CD4-positive, CD25-positive, alpha-beta regulatory T cell (primary cell): ENCODE measurements at places on chromosomes 12 and 14.

DNA sequence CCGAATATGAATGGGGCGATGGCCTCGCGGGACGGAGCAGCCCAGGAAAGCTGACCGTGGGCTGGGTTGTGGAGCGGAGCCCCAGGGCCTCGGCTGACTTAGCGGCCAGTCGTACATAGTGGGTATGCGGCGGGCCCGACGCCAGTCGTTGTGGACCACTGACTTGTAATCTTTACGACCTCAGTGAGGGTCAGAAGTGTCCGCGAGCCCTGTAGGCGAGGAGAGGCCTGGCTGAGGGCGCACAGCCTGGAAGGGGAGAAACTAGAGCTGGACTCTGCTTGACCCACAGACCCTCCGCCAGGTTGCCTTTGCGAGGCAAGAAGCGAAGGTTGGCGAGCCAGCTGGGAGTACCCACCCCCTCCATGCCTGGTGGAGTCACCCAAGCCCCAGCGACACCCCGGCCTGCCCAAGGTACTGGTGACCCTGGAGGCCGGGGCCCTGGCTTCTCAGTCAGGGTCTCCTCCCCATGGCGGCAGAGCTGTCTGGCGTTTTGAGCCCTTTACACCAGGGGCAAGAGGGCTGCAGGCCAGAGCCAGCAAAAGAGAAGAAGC is 15.6 kb upstream of the DYNC1H1 start:
- DNase-seq: no peak

DNA sequence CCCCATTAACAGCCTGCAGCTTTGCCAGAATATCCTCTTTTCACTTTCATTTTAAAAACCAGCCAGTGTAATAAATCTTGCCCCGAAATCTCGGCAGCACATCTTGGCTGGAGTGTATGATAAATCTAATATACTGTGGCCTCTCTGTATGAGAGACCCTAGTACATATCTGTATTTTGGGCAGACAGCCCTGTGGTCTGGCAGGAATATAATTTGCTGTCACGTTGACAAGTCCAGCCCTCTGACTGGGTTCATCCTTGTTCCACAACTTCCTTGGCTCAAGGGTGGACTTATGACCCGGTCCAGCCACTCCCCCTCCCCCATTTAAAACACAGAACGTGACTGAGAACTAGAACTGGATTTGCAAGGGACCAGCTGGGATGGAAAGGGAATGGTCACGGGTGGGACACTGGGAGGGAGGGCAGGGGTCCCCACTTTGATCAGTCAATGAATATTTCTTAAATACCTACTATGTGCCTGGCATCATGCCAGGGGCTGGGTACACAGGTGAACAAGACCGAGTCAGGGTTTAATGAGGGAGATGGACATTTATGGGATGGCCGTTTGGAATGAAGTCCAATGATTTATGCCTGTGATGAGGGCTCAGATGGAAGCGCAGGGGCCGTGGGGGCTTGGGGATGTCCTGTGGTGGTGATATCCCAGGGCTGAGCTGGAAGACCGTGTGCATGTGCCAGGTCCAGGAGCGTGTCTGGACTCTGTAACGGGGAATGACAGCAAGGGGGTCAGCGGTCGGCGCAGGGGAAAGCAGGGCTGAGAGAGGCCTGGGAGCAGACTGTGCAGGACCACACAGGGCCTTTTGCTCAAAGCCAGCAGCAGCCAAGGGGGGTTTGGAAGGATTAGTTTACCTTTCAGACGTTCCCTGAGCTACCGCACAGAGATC is 190.5 kb downstream of the PHETA1 start:
- DNase-seq: no peak

DNA sequence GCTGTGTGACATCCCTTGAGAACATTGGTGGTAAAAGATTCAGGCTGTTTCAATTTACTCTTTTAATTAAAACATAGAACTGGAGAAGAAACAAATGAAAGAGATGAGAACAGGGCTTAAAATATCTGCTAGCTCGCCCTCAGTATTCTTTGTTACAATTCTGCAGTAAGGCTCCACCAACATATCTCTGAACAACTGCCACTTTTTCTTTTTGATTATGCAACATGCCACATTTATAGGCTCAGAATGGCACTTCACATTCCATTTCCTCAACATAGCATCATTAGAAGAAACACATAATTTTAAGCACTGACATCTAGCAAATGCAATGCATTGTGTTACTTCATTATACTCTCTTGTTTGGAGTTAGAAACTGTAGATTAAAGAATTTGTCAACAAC is 1315.2 kb downstream of the LRFN5 start:
- DNase-seq: no peak

DNA sequence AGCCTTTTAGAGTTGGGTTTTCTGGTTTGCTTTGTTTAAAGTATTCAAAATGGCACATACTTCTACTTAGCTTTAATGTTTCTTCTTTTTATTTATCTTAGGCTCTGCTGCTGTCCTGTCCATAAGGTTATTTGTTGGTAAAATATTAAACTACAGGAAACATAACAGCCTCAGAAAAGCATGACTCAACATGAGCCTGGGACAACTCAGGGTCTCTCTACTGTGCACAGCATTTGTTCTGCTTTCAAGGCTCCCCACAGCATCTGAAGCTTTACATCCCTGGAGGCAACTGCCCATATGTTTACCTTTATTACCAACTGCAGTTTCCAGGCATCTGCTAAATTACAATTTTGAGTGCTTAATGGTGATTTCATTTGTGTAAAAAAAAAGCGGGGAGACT is 954.2 kb upstream of the FBXO33 start:
- no peak for DNase-seq

- DNase-seq: no peak
Measured at GRCh38 chr12:106285982-106286381, 16.6 kb upstream of the TCP11L2 start.

DNA sequence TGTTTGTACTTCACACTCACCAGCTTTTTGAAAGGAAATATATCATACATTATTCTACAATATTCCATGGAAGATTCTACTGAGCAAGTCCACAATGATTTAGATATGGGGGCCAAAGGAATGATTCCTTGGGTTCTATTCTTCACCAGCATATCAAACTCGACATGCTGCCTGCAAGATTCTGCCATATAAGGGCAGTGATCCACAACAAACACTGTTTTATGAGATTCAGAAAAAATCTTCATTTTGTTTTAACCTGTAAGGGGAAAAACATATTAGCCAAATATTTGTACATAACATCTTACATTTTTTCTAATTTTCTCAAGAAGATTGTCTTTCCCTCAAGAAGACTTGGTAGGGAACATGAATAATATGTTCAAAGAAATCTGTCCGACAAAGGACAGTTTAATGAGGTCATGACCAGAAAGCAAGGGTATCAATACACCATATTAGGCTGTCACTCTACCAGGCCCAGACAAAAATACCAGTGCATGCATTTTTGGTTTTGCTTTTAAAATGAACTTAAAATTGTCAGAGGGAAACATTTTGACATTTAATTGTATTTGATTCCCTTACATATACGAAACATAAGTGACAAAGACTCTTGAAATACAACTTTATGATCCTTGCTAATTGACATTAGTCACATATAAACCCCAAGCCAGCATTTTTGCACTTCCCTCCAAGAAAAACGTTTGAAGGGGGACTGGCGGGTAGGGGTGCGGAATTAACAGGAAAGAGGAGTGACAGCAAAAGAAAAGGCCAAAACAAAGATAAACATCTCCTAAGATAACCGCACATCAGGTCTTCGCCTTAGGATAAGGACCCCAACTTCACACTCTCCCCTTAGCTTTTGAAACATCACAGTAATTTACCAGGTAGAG is 980 bp downstream of the INTS13 start:
- peak; percentile 40 for DNase-seq

DNA sequence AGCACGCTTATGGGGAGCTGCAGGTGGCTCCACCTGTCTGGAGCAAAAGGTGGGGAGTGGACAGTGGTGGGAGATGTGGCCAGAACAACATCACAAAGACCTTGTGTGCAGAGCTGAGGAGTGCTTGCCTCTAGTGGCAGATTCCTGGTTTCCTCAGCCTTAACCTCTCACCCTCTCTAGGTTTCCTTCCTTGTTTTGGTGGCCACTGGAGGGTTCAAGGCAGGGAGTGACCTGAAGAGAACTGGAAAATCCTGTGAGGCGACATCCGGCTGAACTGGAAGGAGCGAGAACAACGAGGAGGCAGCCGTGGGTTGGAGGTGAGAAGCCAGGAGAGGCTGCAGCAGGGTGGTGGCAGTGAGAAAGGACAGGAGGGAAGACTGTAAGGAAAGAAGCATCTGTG is 6.3 kb upstream of the FLVCR2 start:
- DNase-seq: no peak

DNA sequence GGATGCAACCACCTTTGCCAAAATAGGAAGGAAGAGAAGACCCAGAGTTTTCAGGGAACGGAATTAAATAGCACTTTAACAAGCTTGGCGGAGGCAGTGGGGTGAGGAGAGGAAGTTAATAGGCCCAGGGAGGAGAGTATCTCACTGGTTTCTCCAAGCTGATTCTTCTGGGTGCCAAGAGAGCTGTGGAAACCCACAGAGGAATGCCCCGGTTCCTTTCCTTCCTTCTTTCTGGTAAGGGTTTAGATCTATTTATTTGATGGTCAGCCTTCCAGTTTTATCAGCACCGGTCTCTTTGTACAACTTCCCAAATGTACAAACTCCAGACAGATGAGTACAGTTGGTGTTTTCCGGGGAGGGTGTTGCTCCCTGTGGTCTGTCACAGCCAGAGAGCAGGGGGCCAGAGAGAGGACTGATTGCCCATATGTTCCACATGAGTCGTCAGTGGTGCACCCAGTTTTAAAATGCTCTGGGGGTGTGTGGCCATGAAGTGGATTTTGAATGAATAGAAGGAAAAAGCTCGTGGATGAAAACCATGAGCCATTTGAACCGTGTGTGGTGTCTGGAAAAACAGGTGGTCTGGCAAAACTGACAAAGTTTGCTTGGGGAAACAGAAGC is 26.6 kb downstream of the PRKCH start:
- no peak for DNase-seq

GRCh38 chr12:10718279-10718821 is 4.8 kb downstream of the YBX3 start:
- DNase-seq: no peak

- no peak for DNase-seq
Measured at GRCh38 chr12:15558915-15559528, 230.2 kb downstream of the EPS8 start.

DNA sequence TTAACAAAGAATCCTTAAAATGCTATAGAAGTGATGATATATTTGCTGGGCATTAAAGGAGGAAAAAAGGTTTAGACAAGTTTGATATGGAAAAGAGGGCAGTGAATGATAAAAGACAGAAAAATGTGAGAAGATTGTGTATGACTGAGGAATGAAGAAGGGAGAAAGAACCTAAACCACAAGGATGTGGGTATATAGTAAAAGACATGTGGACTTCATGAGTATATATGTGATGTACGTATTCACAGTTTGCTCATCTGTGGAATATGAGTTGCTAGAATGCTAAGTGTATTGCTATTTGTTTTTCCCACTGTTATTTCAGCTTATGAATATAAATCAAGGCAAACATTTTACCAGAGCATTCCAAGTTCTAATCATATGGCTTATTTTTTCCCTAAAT is 2.1 kb upstream of the SLC16A7 start:
- DNase-seq: no peak

DNA sequence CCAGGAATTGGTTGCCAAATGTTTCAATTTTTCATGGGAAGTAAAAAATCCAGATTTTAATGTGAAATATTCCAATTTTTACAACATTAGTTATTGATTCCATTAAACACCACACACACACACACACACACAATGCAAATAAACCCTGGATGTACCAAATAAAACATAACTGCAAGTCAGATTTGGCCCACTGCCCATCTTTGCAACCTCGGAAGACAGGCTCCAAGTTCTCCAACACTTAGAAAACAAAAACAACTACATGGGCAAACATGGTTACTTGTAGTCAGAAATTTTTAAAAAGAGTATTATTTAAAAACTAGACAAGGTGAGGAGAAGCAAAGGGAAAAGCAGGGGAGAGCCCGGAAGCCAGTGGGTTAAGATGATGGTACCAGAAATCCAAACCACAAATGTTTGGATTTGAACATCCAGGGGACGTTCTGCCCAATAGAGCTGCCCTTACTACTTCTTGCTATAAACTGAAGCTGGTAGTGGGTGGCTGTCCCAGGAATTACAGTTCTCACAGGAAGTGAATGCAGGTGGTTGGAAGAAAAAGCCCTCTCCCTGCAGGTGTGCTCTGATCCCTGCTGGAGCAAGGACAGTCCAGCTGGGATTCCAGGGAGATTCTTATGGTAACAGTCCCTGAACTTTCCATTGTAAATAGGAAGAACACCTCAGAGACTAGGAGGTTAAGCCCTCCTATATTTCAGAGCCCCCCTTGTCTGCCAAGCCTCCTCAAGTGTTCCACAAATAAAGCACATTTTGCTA is 111.7 kb downstream of the SLC25A21 start:
- DNase-seq: no peak

GRCh38 chr12:57479376-57480115 is at the start of gene ARHGAP9:
TSS of gene ARHGAP9 (minus strand) at chr12:57479866. CDS start at chr12:57479406, 460 bp downstream.
- DNase-seq: peak; percentile 87

- no peak for DNase-seq
Measured at GRCh38 chr12:108547686-108548085, 13.3 kb downstream of the SART3 start.

- DNase-seq: no peak
Measured at GRCh38 chr14:104891664-104892530, 26.8 kb downstream of the CEP170B start.

GRCh38 chr12:93896427-93896826 is 219.3 kb downstream of the CRADD start:
- no peak for DNase-seq

GRCh38 chr12:96980991-96981414 is 73.9 kb downstream of the NEDD1 start:
- no peak for DNase-seq

GRCh38 chr12:62006076-62006732 is 254.0 kb upstream of the USP15 start:
- no peak for DNase-seq

- DNase-seq: no peak
Measured at GRCh38 chr12:130011611-130012385, 108.0 kb upstream of the TMEM132D start.

GRCh38 chr14:51167587-51168214 is 72.3 kb upstream of the TMX1 start:
- no peak for DNase-seq

GRCh38 chr14:79165471-79166090 is 995.4 kb downstream of the NRXN3 start:
- DNase-seq: no peak

DNA sequence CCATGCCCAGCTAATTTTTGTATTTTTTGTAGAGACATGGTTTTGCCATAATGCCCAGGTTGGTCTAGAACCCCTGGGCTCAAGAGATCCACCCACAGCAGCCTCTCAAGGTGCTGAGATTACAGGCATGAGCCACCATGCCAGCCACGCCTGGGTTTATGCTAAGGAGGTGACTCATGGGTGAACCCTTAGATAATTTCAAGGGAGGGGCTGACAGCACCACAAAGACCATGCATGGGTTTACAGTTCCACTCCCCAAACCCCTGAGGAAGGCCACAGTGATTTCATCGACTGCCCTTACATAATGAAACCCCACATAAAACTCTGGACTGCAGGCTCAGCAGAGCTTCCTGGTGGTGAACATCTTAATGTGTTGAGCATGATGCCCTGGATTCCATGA is 33.7 kb downstream of the TMEM132D start:
- DNase-seq: no peak

- DNase-seq: no peak
Measured at GRCh38 chr12:72136792-72137191, 135.4 kb upstream of the TRHDE start.
